ENCODE measurements at places on chromosomes 4 and X.

GRCh38 chr4:101158507-101158906, 188.8 kb downstream of the PPP3CA start:
- DNase-seq: no peak

DNA sequence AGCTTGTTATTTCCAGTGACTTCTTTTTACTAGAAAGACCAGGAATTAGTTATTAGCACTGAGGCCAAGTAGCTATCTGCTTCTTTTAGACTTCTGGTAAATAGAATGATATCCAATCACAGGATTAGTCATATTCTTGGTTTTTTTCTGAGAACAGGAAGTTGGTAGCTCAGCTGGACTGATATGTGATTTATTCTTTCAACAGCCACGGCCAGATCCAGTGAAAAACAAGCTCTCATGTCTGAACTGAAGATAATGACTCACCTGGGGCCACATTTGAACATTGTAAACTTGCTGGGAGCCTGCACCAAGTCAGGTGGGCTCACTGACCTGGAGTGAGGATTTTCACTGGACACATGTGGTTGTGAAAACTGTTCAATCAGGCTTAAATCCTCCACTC, 48.6 kb downstream of the PDGFRA start:
- DNase-seq: no peak

DNA sequence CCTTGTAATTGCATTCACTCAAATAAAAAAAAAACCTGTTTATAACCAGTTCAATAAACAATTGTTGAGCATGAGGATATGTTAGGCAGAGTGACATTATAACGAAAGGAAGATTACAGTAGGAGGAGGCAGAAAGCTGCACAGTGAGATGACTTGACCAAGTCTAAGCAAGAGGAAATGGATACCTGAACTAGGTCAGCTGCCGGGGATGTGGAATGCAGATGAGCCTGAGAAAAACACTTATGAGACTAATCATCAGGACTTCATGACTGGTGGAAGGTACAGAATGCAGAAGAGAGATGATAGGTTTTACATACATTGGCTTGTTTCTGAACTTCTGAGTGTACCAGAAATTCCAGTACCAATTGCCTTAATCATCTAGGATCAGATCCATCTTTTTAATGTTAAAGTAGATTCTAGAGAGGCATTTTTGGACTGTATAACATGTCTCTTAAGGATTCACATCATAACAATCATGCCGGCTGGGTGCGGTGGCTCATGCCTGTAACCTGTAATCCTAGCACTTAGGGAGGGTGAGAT, 208.1 kb upstream of the PPP3CA start:
- DNase-seq: no peak

GRCh38 chr4:10701702-10702460, 17.3 kb upstream of the CLNK start:
- DNase-seq: no peak

DNA sequence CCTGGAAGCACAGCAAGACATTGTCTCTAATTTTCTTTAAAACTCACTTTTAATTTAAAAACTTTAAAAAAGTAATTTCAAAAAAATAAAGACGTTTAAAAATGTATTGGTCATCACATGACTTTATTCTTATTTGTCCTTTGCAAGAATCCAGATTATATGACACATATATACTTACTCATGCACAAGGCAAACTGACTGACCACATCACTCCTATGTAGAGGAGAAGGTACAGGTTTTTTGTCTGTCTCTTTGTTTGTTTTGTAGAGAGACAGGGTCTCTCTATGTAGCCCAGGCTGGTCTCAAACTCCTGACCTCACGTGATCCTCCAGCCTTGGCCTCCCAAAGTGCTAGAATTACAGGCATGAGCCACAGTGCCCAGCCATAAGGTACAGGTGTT, 28.6 kb downstream of the MAML3 start:
- no peak for DNase-seq

DNA sequence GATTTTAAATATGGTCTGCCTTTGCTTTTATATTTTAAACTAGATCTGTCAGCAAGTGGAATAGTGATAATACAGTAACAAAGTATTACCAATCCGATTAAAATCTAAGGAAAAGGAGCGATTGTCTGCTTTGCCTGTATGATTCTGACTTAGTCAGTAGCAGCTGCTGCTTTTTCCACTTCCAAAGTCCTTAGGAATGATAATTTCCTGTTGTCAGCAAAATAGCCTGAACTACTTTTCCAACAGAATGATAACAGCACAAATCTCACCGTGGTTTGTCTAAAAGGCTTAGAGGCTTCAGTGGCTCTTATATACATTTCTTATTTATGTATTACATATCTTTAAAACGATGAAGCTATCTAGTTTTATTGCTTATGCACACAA, 290.0 kb downstream of the ANK2 start:
- no peak for DNase-seq

DNA sequence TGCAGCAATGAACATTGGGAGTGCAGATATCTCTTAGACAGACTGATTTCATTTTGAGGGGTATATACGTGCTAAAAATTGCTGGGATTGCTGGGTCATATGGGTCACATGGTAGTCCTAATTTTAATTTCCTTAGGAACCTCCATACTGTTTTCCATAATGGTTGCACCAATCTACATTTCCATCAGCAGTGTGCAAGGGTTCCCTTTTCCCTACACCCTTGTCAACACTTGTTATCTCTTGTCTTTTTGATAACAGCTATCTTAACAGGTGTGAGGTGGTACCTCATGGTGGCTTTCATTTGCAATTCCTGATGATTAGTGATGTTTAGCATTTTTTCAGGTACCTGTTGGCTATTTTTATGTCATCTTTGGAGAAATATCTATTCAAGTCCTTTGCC, 57.0 kb downstream of the GPC3 start:
- no peak for DNase-seq

DNA sequence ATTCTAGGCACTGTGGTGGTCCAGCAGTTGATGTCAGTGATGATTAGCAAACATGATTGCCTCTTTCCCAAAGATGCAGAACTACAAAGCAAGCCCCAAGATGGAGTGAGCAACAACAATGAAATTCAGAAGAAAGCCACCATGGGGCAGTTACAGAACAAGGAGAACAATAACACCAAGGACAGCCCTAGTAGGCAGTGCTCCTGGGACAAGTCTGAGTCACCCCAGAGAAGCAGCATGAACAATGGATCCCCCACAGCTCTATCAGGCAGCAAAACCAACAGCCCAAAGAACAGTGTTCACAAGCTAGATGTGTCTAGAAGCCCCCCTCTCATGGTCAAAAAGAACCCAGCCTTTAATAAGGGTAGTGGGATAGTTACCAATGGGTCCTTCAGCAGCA, 365.3 kb downstream of the MAPK10 start:
- DNase-seq: no peak

- no peak for DNase-seq
Observed at GRCh38 chr4:153267890-153268289, 63.6 kb downstream of the TRIM2 start.

DNA sequence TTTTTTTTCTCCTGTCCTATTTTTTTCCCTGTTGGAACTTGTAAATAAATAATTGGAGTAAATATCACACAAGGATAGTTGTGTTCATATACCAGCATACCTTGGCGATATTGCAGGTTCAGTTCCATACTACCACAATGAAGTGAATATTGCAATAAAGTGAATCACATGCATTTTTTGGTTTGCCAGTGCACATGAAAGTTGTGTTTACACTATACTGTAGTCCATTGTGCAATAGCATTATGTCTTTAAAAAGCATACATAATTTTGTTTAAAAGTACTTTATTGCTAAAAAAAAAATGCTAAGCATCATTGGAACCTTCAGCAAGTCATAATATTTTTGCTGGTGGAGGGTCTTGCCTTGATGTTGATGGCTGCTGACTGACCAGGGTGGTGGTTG, 88.6 kb downstream of the GSTCD start:
- no peak for DNase-seq

- no peak for DNase-seq
Observed at GRCh38 chr4:109730619-109731545, 1.0 kb upstream of the PLA2G12A start.

DNA sequence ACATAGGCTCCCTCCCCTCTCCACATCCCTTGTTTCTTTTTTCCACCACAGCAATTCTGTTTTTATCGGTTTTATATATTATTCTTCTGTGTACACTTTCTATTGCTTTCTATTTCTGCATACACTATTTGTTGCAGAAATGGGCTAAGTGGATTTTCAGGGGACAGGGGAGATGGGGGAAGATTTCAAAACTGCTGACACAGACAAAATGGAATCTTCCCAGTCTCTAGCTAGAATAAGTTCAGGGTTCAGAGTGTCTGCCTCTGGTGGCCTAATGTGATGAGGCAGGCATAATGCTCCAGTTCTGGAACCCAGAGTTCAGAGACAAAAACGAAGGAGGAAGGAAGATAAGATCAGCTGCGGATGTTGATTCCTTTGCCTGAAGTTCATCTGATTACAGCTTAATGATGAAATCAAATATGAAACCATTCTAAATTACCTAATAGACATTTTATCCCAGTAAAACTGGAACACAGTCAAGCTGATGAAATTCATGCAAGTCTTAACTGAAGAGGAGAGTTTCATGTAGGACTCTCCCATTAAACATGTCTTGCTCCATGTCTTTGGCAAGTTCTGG, 447.1 kb downstream of the AFF2 start:
- DNase-seq: no peak

DNA sequence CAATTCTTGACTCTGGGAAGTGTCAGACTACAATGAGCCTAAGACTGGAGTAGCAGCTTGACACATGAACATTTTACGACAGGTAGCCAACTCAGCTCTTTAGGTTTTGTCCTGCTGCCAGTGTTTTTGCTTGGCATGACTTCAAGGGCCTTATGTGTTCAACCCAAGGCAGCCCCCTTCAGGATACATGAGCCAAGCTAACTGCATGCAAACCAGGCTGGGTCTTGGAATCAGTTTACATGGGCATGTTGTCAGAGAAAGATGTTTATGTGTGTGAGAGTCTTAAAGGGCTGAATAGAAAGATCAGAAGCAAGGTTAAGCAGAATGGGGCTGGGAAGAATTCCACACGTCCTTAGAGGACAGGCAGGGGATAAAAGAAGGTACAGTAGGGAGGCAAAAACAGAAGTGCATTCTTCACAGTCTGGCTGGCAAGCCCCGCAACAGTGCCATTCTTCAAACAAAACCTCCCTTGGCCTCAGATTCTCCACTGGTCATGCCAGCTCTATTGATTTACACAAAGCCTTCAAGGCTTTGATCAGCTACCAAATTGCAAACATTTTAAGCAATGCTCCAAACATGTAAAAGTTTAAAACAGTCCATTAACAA, 97.3 kb downstream of the NKX6-1 start:
- DNase-seq: no peak

GRCh38 chr4:40607221-40607620, 22.4 kb downstream of the RBM47 start:
- no peak for DNase-seq

DNA sequence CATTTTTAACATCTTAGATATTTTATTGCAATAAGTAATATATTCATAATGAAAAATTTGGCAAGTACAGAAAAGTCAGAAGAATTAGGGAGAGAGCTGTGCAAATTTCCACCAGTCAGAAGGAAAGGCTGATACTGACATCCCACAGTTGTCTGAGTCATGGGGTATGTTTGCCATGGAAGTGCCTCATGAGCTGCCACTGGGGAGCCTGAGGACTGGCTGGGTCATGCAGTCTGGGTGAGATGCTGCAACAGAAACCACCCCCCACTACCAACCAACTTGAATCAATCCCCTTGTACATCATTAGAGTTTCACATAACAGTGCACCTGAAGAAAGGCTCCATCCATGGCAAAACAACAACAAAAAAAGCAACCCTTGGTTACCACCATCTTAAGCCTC, 45.2 kb upstream of the ENPP6 start:
- DNase-seq: no peak

DNA sequence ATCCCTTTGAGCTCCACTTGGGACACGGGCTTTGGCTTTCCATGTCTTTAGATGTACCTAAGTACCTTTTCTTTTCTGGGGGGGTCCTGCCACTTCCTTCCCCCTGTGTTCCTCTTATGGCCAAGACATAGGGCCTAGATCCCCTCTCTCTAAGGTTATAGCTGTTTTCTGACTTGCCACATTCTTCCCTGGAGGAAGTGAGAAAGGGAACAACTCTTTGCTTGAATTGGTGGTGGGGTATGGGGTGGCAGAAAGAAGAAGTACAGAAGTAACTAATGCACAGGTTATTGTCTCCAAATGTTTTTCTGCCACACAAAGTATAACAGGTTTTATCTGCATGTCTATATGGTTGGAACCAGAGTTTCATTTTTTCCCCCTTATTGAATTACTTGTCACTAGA, 29.7 kb upstream of the DIPK2B start:
- DNase-seq: no peak

DNA sequence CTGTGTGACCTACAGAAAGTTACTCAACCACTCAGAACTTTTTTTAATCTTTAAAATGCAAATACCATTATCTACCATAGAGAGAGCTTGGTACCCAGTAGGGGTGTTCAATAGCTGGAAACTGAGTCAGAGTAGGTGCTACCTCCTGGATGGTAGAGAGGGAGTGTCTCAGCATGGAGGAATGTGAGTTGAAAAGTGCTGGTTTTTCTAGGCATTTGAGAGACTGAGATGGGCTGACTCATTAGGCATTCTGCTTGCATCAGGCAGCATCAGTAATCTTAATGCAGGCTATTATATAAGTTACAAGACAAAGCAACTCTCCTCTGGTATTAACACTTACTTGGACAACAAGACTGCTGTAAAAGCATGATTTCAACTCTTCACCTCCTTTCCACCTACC, 70.9 kb upstream of the ARHGEF9 start:
- DNase-seq: no peak

GRCh38 chr4:95095348-95095974, 337.7 kb downstream of the BMPR1B start:
- no peak for DNase-seq
